Eye (tissue), 1 donor: ENCODE measurements at places on chromosomes 6 and 20.

DNA sequence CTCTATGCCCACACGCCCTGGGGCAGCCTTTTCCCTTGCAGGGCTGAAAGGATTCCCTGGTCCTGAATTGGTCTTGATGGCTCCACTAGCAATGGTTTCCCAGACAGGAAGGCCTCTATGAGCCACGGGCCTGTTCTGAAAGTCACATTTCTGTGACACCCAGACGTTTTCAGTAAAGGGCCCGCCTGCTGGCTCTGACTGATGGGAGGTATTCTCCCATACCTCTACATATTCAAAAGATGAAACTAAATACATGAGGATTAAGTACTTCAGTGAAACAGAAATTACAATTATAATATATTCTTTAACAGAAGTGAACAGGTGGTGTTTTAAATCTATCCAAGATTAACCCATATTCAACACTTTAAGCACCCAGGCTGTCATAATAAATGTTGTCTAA, 629.8 kb downstream of the CDH26 start:
- no peak for DNase-seq

DNA sequence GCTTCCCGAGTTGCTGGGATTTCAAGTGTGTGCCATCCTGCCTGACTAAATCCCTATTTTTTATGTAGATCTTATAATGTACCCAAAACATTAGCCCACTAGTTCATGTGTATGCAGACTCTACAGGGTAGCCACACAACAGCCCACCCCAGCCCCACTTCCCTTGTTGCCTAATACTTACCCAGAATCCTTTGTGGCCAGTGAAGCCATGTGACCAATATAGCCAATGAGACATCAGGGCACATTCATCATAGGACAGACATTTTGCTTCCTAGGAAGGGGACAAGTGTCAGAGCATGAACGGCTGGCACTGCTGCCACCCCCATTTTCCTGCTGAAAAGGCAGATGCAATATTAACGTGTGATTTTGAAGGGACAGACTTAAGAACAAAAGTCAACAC, 36.0 kb upstream of the TCP11 start:
- no peak for DNase-seq

- DNase-seq, result no peak
Observed at GRCh38 chr6:37867756-37868446, 48.4 kb downstream of the ZFAND3 start.

GRCh38 chr6:158040051-158040803, 58.6 kb downstream of the SYNJ2 start:
- DNase-seq, result peak; percentile 37

- DNase-seq, result no peak
Observed at GRCh38 chr20:38450412-38450975, 15.4 kb upstream of the SNHG17 start.

DNA sequence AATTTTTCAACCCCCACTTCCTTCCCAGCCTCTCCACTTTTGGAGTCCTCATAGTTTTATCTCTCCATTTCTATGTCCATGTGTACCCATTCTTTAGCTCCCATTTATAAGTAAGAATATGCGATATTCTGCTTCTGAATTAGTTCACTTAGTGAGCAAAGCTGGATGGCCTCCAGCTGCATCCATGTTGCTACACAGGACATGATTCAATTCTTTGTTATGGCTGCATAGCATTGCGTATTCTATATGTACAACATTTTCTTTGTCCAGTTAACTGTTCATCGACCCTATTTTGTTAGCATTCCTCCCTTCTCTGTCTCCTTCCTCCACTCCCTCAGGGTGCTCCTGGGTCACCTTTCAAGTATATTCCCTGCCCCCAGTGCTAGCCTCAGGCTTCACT, 210.0 kb upstream of the SSTR4 start:
- DNase-seq, result no peak

DNA sequence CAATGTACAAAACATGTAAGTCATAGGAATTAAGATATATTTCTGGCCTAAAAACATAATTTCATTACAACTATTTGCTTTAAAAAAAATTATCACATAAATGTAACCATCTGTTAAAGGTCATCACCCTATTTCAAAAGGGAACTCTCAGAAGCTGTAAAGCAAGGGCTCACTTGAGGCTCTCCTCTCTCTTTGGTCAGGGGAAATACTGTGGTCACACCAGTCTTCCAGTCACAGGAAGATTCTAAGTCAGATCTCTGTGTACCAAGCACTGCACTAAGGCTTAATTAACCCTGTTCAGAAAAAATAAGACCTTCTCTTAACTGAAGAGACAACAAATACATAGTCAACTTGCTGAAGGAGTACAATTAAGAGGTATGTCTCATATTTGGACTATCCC, 75.6 kb downstream of the MMS22L start:
- DNase-seq, result no peak

GRCh38 chr6:157712585-157713295, 110.3 kb upstream of the SNX9 start:
- no peak for DNase-seq

- DNase-seq, result no peak
Observed at GRCh38 chr6:122692175-122692598, 82.0 kb downstream of the PKIB start.

- no peak for DNase-seq
Observed at GRCh38 chr20:31989030-31989645, 21.1 kb upstream of the CCM2L start.

- DNase-seq, result no peak
Observed at GRCh38 chr6:140043762-140044378, 669.4 kb upstream of the CITED2 start.

GRCh38 chr6:82331031-82331773, 32.4 kb upstream of the TPBG start:
- DNase-seq, result peak; percentile 2

- no peak for DNase-seq
Observed at GRCh38 chr20:35515949-35516645, 13.4 kb downstream of the C20orf173 start.

DNA sequence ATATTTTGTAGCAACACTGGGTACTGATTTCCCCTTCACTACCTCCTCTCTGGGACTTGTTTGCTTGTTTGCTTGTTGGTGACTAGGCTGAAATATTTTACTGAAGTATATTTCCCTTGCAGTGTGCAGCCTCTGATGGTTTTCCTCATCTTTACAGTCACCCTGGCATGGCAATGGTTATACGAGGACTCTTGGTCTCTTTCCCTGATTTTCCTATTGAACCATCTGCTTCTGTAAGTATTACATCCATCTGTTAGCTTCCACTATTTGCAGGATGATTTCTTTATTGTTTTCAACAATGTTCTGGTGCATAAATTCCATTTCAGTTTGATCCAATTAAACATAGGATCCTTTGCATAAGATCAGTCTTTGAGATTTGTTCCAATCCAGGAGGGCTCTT, 465.1 kb downstream of the MEI4 start:
- no peak for DNase-seq

- no peak for DNase-seq
Observed at GRCh38 chr20:60136645-60137401, 178.6 kb downstream of the CDH26 start.

DNA sequence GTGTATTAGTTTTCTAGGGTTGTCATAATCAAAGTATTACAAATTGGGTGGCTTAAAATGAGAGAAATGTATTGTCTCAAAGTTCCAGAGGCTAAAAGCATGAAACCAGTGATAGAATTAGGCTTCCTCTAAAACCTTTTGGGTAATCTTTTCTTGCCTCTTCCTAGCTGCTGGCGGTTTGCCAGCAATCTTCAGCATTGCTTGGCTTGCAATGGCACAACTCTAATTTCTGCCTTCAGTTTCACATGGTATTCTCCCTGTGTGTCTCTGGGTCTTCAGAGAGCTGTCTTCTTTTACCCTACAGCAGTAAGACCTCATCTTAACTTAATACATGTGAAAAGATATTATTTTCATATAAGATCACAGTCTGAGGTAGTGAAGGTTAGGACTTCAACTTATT, 479.1 kb upstream of the GJE1 start:
- DNase-seq, result no peak

- peak; percentile 14 for DNase-seq
Observed at GRCh38 chr6:148068437-148069061, 274.1 kb upstream of the SASH1 start.

DNA sequence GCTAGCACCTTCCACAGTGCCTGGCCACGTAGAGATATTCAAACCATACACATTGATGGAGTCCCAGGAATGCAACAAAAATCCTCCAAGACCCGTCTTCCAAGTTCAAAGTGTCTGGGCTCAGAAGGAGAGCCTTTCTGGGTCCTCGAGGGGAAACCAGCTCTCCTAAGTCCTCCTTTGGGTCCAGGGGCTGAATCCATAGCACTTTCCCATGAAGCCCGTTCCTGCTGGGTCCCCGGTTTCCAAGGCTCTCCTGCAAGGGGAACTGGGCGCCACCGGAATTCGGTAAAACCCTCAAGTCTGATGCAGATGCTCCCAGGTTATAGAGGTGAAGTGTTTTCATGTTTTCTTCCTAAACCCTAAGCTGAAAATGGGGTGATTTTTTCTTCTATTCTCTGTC, 101.2 kb upstream of the SNX9 start:
- no peak for DNase-seq

DNA sequence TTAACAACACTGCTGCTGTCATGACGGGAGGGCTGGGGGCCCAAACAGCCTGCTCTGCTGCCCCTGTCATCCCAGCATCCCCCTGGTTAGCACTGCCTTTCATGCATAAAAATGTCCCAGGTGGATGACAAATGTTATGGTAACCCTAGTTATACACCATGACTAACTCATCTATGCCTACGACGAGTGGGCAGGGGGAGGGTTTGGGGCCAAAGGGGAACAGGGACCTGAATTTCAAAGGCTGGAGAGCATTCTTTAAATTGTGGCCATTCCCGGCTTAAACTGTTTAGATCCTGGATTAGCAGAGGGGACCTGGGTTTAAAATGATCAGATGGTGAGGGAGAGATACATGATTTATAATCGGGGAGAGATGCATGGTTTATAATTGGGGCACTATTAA, 24.4 kb downstream of the GNAS-AS1 start:
- no peak for DNase-seq

DNA sequence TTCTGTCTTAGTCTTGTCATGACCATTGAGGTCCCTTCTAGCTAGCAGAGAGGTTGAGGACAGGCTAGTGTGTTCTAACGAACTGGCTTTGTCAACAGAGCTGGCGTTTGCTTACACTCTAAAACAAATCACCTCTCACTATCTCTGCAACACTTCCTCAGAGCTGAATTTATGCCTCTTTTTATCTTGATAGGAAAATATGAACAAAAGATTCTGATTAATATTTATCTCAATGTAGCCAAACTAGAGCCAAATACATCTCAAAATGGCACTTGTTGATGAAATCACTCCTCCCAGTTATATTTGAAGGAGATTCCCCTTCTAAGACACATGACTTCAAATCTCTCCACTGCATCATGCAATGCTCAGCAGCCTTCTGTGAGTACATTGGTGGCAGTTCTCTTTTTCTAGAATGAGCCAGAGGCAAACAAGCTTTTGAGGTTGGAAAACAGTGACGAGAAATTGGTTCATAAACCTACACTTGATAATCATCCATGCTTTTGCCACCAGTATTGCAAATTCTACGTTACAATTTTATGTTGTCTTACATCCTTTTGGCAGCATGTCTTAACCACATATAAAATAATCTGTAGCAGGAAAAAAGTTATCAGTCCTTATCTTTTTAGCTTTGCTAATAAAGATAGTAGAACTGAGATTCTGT, 615.7 kb upstream of the CITED2 start:
- DNase-seq, result no peak

GRCh38 chr20:53795170-53795569, 201.5 kb upstream of the ZNF217 start:
- no peak for DNase-seq

DNA sequence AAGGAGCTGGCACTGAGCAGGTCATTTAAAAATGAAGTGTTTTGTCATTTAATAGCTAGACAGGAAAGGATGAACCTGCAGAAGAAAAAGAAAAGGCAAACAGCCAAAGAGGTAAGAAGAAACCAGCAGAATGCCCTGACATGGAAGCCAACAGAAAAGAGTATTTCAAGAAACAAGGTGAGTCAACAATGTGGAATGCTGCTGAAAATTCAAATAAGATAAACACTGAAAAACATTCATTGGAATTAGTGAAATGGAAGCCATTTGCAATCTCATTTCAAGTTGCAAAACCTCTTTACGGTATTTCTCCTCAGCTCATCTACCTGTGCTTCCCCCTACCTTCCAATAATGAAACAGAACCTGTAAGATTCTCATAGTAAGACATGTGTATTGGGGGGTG, 59.6 kb downstream of the RWDD2A start:
- no peak for DNase-seq

- DNase-seq, result no peak
Observed at GRCh38 chr6:123879749-123880148, 76.1 kb downstream of the NKAIN2 start.

GRCh38 chr6:166446567-166447065, 63.9 kb upstream of the MPC1 start:
- no peak for DNase-seq

- DNase-seq, result no peak
Observed at GRCh38 chr6:159203304-159204005, 34.3 kb downstream of the FNDC1 start.

DNA sequence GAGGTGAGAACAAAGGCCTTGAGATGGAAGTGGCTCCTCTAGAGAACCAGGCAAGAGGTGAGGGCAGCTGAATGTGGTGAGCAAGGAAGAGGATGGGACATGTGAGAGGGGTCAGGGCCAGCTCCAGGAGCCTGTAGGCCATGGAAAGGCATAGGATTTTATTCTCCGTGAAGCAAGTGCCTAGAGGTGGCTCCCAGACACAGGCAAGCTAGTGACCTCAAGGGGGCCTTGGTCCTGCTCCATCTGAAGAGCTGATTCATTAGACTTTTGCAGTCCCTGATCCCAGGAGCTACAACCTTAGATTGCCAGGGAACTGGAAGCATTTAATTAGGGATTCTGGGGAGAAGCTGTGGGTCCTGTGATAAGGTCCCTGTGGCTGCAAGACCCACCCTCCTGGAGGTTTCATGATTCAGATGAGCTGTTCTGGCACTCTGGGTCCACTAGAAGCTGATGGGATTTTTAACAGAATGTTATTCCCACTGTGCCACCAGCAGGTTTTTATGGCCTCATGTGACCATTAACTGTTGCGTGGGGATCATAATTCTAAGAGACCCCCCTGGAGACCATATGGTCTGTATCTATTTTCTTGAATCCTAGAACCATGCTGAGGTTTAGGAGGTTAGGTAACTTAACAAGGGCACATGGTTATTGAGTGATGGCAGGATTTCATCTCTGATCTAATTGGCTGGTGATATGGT, 90.5 kb downstream of the ELOVL5 start:
- DNase-seq, result no peak

GRCh38 chr20:38258545-38259215, 1.9 kb downstream of the KIAA1755 start:
- DNase-seq, result no peak
